ENCODE measurements at places on chromosomes 5 and 9. TPM values are rescaled to one million over a fixed set of nuclear protein-coding genes. Genes with fewer than 3 reads are reported as not detected.

The CCDC152 gene
- total RNA-seq: 5.1 TPM

The NAIF1 gene
- total RNA-seq: 10.9 TPM

The FOXI1 gene
- 0.14 TPM for total RNA-seq

GRCh38 chr5:10138395-10139057 is 111.2 kb downstream of the ATPSCKMT start:
- DNase-seq: no peak

The PCDHGB1 gene
- total RNA-seq: 0.14 TPM

GRCh38 chr9:33288828-33289483 is 1.4 kb upstream of the NFX1 start:
- DNase-seq: no peak

GRCh38 chr9:32136700-32137339 is 247.6 kb upstream of the ACO1 start:
- no peak for DNase-seq

GRCh38 chr5:171264843-171265242 is 44.2 kb upstream of the TLX3 start:
- DNase-seq: peak; percentile 4

GRCh38 chr9:101631892-101632291 is 37.1 kb upstream of the PPP3R2 start:
- DNase-seq: no peak

GRCh38 chr9:4126184-4126865 is 173.5 kb downstream of the GLIS3 start:
- no peak for DNase-seq

GRCh38 chr9:124735121-124735520 is 36.0 kb downstream of the NR6A1 start:
- DNase-seq: no peak

- DNase-seq: no peak
Measured at GRCh38 chr5:75513841-75514240, 2.1 kb downstream of the POLK start.
